ENCODE measurements at places on chromosomes 5 and 9.
A peak's percentile ranks its signal among the peaks of the same experiment; 100 is the strongest.

- no peak for DNase-seq
These were observed 28.3 kb upstream of the TGFBR1 start for GRCh38 chr9:99076483-99077171.

GRCh38 chr9:13064676-13065075 lies 214.8 kb downstream of the MPDZ start:
- DNase-seq: peak; percentile 35

- no peak for DNase-seq
These were observed 15.5 kb upstream of the SOWAHA start for GRCh38 chr5:132797651-132798050.

GRCh38 chr5:76612942-76613341 lies 10.3 kb downstream of the F2RL2 start:
- DNase-seq: no peak

DNA sequence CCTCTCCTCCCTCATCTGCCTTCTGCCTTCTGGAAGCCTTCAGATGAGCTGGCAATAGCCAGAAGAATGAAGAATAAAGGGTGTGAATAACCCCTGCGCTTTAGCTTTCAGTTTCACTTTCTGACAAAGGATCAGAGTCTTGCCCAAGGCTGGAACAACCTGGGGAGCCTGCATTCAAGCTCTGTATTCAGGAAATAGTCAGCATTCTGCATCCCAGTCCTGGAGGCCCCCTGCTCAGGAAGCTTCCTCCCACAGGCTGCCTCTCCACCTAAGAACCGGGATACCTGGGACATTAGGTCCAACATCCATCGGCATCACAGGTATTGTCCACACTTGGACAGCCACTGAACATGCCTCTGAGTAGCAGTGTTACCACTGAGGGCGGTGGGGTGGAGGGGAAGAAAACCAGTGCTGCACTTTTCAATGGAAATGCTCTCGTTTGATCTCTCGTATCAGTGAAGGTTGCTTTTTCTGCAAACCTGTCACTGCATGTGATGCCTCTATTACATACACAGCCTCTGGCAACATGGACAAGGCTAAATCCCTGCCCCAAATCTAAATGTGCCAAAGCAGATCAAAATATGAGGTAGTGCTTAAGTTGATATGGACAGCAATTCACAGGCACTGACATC lies 39.8 kb upstream of the ACO1 start:
- DNase-seq: no peak

- DNase-seq: no peak
These were observed 87.0 kb downstream of the ANGPTL2 start for GRCh38 chr9:127035423-127035822.

DNA sequence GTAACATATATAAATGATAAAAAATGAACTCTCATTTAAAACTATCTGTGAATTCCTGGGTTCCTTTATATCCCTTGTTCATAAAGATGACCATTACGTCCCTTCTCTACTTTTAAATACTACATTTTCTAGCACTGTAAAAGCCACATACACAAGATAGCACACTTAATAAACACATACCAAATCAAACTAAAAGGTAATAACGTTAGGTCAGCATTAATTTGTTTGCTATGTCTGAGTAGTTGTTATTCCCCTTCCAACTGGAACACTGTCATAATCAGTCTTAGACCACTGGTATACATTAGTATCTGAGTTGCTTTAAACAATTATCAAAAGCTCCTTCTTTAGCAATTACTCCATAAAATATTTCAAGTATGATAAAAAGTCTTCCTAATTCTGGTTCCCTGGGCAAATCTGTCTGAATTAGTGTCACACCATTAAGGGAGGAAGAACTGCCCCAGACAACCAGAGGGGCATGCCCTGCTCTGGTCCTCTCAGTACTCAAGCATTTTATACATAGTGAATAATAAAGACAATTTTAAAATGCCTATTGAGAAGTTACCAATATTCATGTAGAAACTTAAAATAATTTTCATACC lies 98.1 kb downstream of the RAPGEF6 start:
- DNase-seq: no peak

DNA sequence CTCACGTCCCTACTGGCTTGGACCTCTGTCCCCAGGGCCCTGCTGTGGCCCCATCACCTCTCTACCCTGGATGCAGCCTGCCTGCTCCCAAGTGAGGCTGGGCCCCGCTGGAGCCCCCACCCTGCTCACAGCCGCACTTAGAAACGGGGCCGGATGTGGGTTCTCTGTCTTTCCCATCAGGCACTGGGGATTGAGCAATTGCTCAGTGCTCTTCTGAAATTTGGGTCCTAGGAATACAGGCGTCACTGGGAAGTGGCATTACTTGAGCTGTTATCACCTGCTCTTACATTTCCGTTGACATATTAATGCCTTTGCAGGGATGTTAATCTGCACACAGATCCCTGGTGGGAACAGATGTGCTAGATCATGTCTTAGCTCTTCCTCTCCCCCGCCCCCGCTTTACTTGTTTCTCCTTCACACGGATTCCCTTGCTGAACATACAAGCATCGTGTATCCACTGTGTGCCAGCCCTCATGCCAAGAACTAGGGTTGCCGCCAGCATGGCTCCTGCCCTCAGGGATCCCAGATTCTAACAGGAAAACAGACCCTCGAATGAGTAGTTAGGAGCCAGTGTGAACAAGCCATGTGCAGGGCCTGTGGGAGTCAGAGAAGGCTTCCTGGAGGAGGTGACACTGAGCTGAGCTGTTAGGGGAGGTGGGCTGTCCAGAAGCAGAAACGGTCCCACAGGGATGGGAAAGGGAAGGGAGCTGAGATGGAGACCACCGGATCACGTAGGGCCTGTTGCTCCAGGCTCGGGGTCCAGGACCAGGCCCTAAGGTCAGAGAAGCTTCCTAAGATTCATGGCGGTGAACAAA lies 65.1 kb downstream of the NEK6 start:
- no peak for DNase-seq

DNA sequence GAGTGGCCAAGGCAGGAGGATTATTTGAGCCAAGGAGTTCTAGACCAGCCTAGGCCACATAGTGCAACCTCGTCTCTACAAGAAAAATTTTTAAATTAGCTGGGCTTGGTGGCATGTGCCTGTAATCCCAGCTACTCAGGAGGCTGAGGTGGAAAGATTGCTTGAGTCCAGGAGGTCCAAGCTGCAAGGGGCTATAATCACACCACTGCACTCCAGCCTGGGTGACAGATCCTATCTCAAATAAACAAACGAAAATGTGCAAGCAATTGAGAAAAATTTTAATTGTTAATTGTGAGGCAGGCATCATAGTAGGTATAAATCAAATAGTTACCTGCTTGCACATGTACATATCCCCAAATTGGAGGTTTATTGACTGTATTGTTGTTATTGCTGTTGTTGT lies 15.3 kb downstream of the ALDH7A1 start:
- DNase-seq: no peak

GRCh38 chr9:114031948-114032840 lies 45.9 kb downstream of the AMBP start:
- no peak for DNase-seq

GRCh38 chr5:98099448-98100105 lies 673.9 kb upstream of the RGMB start:
- DNase-seq: no peak

- DNase-seq: peak; percentile 59
These were observed 8.4 kb upstream of the MXD3 start for GRCh38 chr5:177319913-177320588.

DNA sequence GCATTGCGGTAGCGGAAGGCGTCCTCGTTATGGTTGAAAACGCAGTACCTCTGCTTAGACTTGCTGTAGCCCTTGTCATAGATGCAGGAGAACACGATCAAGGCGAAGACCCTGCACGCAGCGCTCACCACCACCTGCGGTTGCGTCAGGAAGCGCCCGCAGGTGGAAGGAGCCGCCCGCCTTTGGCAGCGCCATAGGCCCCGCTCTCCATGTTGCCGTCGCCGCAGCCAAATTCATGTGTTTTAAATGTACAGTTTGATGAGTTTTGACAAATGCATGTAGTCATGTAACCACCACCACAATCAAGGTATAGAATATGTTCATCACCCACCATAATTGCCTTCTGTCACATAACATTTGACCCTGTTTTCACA lies 84.9 kb upstream of the CEP78 start:
- no peak for DNase-seq

DNA sequence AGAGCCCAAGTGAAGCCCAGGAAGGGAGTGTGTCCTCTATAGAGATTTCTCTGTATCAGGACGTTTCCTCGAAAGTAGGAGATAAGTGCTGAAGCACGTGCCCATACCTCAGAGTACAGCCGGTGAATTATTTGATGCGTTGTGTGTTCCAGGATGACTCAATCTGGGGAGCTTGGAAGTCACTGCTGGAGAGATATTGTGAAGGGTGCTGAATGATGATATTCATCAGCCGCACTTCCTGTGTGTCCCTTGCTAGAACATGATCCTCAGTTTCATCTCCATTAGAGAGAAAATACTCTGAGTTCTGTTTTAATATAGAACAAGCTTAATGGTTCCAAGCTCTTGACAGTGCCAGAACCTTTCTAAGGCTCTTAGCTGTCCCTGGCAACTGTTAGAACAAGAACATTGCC lies 402.3 kb upstream of the ADAMTSL1 start:
- DNase-seq: no peak

DNA sequence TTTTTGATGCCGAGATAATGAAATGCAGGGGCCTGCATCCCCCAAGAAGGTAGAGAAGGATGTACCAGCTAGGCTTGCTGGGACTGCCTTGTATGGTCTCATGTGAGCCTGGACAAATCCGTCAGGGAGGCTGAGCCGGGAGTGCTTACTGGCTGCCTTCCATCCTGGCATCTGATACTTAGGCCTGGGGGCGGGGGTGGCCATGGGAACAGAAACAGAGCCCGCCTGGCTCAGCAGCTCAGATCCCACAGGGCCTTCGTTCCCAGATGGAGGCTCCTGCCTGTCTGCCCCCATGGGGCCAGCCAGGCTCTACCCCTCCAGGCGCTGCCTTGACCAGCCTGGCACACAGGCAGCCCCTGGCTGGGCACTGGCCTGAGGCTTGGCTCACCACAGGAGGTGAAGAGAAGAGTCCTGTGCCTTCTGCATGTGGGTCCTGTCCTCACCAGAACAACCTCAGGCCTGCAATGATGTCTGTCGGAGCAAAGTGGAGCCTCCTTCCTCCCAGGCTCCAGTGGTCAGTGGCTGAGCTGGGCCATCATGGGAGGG lies 10.5 kb upstream of the SPATA31E1 start:
- DNase-seq: peak; percentile 64

GRCh38 chr5:39815711-39816110 lies 390.9 kb upstream of the DAB2 start:
- no peak for DNase-seq

DNA sequence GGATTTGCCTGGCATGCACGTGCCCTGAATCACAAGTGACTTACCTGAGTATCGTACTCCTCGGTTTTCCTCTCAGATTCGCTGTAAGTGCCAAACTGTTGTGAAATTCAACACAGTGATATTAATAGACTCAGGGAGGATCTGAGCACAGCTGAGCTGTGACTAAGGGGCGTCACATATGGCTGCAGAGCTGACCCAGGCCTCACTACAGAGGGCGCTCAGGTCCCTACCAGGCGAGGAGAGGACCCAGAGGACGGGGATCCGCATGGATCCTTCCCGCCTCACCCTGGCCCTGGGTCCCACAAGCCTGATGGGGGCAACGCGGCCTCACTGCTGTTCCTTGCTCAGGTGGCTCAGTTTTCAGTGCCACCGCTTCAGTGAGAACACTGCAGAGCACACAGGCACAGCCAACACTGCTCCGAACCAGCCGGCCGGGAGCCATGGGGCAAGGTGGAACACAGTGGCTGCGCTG lies 20.1 kb downstream of the CLPTM1L start:
- DNase-seq: no peak

GRCh38 chr5:10366310-10367272 lies 13.1 kb downstream of the MARCHF6 start:
- DNase-seq: no peak

GRCh38 chr5:133363807-133364587 lies 248.3 kb downstream of the FSTL4 start:
- no peak for DNase-seq

- no peak for DNase-seq
These were observed 141.3 kb upstream of the NFIB start for GRCh38 chr9:14455243-14455642.

DNA sequence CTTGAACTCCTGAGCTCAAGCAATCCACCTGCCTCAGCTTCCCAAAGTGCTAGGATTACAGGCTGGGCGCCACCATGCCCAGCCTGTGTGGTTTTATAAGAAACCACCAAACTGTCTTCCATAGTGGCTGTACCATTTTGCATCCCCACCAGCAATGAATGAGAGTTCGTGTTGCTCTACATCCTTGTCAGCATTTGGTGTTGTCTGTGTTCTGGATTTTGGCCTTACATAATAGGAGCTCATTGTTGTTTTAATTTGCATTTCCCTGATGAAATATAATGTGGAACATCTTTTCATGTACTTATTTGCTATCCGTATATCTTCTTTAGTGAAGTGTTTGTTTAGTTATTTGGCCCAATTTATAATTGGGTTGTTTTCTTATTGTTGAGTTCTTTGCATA lies 29.8 kb downstream of the PHF2 start:
- DNase-seq: no peak

GRCh38 chr5:122252319-122252718 lies 59.7 kb upstream of the SNCAIP start:
- no peak for DNase-seq

DNA sequence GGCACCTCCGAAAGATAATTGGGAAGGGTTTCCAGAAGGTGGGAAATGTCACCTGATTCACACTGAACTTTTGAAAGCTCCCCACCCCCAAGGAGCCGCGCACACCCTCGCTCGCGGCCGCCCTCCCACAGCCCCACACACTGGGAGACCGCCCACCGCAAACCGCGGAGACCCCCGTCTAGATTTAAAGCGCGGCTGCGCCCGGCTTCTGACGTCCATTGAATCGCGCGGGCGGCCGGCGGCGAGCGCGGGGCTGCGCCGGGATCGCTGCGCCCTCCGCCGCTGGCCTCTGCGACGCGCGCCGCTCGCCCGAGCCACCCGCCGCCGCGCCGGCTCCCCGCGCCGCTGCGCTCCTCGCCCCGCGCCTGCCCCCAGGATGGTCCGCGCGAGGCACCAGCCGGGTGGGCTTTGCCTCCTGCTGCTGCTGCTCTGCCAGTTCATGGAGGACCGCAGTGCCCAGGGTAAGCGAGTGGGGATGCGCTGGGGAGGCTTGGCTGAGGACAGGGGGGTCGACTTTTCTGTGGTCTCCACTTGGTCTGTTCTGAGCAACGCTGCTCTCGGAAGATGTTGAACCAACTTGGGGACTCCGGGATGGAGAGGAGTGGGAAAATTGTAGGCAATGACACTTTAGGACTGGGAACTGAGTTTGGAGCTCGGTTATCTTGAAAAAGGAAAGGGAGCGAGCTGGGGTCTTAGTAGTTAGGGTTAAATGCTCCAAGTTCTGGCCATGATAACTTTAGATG lies at the start of gene FST:
Gene FST (plus strand): TSS at position 214 of the 743 bp plus-strand sequence. CDS start 163 bp downstream, at position 377.
- DNase-seq: peak; percentile 71
